ENCODE measurements at places on chromosomes 5 and 9.

DNA sequence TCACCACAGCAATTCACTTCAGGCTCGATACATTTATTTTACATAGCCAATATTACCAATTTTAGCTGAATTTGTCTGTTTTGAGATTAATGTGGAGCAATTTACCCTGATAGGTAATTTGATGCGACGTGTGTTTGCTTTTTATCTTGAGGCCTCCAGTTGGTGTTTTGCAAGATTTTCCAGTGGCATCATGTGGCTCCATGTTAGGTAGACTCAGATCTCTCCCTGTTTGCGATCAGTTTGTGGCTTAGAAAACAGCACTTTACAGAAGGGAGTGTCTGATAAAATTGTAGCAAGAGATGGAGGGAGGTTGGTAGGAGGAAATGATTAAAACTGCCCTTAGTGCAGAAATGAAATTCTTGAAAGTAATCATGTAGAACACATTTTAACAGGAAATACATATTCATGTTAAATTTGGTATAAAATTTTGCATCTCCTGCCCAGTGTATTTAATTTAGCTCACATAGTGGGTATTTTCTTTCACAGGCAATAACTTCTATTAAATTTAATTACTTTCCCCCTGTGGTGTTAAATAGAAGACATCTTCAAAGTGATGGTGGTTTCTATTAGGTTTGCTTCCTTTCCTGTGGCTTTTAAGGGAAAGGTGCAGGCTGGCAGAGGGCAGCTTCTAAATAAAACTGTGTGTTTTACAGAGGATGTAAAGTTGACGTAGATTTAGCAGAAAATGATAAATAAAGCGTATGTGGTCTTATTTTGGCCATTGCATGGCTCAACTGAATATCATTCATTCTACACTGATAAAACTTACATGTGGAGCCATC is 135.8 kb downstream of the KDM4C start:
- DNase-seq, result no peak

DNA sequence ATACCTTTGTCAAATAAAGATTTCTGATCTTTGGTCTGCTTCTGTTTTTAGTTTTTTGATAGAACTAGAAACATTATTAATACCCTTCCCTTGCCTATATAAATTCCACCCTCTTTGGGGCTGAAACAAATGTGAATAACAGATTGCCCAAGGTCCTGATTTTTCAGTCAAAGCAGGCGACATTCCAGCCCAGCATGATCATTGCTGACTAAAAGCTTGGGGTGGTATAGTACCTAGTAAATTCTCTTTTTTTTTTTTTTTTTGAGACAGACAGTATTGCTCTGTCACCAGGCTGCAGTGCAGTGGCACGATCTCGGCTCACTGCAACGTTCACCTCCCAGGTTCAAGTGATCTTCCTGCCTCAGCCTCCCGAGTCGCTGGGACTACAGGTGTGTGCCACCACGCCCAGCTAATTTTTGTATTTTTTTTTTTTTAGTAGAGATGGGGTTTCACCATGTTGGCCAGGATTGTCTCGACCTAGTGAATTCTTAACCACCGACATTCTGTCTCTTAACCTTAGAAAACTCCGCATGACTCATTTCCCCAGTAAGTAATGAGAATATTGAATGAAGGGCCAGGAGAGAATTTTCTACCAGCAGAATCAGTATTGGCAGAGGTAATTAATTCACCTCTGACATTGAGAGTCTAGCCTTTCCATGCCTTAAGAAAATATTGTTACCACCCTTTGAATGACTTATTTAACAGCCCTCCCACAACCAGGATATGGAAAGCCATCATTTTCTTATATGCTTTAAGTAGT is 226.4 kb downstream of the GNA14 start:
- DNase-seq, result no peak

DNA sequence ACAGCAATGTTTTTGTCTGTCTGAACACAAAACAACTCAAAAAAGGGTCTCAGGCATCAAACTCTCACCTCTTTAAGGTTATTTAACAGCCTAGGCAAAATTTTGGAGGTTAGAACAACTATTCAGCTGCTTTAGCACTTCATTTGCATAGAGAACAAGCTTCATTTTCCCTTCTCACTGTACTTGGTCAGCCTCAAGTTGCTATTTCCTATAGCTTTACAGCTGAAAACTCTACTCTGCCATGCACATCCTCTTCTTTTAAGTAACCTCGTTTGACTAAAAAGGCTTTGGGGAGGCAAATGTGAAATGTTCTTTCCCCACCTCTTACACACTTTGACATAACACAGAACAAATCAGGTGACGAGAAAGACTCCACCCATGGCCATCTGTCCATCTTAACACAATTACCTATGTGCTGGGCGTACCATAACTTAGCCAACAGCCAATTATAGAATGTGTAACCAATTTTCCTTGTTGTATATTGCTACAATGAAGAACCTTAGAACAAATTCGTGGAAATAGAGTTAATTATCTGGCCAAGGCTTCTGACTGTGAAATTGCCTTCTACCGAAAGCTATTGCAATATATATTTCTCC is 195.7 kb downstream of the DCP2 start:
- no peak for DNase-seq

GRCh38 chr5:175714479-175715085 is 56.7 kb downstream of the HRH2 start:
- DNase-seq, result no peak
